ENCODE measurements at places on chromosomes 1 and 21.

- no peak for DNase-seq
Observed at GRCh38 chr1:215845234-215845891, 278.3 kb downstream of the KCTD3 start.

GRCh38 chr1:194495434-194495833, 1309.0 kb upstream of the B3GALT2 start:
- no peak for DNase-seq

DNA sequence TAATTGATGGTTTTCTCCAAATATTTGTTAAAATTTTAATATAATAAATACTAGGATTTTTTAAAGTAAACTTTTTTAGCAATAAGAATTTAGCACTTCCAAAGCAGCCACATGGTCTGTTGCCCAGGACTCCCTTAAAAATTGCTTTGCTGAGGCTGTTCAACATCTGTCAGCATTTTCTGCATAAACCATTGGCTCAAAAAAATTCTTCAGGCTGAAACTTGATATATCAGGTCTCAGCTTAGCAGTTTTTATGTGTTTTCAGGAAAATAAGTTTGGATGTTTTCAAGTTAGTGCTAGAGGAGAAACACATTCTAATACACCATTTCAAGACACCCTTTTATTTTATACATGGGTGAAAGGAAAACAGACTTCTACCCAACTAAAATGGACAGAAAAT, 69.1 kb upstream of the C1orf105 start:
- no peak for DNase-seq

- DNase-seq = no peak
Observed at GRCh38 chr1:176854121-176854520, 310.4 kb downstream of the ASTN1 start.

GRCh38 chr1:94039871-94040569, 80.9 kb downstream of the ABCA4 start:
- no peak for DNase-seq

GRCh38 chr1:63799820-63800219, 26.0 kb downstream of the ROR1 start:
- DNase-seq = no peak

GRCh38 chr1:233679591-233680373, 65.9 kb downstream of the KCNK1 start:
- no peak for DNase-seq

DNA sequence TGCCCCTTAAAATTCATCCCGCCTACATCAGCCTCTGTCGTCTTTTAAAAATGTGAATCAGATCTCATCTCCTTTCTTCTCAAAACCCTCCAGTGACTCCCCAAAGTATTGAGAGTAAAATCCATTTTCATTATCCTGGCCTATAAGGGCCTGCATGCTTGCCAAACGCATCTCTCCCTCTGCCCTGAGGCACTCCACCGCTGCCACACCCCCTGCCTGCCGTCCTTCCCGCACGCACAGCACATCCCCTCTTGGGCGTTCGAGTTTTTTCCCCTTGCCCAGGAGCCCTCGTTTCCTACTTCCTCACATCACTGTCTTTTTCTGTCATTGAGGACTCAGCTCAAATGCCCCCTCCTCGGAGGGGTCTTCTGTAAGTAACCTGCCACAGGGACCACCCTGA, 53.3 kb upstream of the MTR start:
- DNase-seq = no peak

GRCh38 chr1:97996880-97997279, 76.0 kb upstream of the DPYD start:
- DNase-seq = no peak

- DNase-seq = no peak
Observed at GRCh38 chr1:100530880-100531487, 7.0 kb upstream of the GPR88 start.

DNA sequence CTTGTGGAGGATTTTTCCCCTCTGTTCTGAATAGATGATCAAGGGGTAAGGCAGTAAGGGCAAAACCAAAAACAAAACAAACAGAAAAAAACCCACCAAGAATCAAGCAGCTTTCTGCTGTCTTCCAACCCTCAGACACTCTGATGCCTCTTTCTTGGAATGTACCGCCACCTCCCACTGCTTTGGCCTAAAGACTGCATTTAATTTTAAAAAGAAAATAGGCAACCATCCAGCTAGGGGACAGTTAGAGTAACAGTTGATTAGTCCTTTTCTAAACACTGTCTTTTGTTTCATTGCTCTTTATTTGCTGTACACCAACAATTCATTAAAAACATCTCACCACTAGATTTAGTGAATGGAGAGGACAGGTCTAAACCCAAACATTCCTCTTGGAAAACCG, 21.5 kb downstream of the WLS start:
- DNase-seq = no peak

DNA sequence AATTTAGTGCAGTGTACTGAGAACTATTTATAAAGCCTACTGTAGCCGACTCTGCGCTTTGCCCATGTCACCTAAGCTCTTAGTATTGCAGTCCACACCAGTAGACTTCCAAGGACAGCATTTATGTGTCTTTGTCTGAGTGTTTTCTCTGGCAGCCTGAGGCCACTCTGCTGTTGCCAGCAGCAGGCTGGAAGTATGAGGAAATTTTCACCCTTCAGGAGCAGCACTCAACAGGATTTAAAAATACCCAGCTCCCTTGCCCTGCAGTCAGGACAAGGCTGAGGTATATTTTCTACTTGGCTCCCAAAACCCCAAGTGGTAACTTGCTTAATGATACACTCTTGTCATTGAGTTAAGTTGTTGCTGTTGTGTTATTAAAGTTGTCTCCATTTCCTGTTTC, 230.1 kb downstream of the SRGAP2C start:
- DNase-seq = no peak

DNA sequence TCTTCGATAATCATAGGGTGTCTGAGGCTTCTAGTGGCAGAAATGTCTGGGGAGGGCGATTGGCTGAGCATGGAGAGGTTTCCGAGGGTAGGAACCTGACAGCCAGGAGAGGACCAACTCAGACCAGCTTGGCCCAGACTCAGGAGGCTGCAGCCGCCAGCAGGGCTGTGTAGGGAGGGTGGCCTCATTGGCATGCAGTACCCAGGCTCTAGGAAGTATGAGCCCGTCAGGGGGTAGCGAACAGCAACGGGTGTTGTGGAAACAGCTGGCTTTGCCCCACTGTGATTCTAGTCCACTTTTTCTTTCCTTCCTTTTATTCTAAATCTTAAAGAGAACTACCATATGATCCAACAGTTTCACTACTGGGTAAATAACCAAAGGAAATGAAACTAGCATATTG, 103.3 kb downstream of the DIRAS3 start:
- no peak for DNase-seq

DNA sequence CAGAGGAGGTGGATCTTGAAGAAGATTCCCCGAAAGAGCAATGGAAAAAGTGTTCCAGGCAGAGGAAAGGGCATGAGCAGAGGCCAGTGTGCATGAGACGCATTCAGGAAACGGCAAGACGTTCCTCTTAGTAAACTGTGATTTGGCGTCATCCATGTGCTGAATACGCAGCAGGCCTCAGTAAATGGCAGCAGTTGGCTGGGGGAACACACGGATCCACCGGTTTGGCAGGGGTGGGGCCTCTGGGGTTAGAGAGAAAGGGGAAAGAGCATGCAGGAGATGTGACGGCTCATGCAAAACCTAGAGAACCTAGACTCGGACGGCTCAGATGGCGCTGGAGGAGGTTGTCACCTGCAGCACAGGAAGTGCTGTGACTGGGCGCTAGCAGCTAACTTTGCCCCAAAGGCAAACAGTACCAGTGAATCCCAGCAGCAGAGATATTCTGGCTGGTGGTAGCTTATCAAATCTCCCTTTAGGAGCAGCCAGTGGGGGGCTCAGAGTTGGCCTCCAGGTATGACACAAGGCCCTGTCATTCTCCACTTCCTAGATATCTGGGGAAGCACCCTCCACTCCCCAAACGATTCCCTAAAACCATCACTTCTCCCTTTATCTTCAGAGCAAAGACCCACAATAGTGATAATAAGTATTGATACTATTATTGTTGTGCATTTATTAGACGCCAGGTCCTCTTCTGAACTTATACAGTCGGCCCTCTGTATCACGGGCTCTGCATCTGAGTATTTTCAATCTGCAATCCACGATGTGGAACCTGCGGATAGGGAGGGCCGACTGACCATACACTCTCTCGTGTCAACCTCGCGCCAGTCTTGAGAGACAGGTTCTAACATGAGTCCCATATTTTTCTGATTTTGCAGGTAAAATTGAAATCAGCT, 7.6 kb downstream of the LAPTM5 start:
- DNase-seq = no peak

DNA sequence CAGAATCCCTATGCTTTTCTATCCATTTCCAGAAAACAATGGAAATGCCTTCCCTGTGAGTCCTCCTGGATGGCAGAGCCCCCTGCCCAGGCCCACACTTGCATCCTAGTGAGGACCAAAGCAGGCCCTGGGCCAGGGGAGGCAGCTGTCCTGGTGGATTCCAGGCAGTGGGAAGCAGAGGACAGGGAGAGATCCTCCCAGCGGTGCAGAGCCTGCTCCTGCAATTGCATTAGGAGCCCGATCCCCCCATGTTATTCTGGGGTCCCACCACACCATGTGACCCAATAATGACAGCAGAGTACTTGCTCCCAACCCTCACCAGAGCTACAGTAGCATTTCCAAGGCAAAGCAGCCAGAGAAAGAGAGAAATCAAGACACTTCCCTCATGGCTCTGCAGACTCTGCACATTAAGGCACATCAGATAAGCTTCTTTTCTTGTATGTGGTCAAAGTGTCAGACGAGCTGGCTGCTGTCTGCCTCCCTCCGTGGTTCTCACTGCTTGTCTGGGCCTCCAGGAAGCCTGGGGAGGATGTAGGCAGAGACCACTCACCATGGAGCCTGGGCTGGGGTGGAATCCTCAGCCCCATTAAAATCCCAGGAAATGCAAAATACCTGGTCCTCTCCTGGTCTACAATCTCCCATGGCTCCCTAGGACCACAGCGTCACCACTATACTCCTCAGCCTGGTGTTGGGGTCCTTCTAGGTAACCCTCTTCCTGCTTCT, 54.9 kb upstream of the RUNX3 start:
- DNase-seq = no peak

DNA sequence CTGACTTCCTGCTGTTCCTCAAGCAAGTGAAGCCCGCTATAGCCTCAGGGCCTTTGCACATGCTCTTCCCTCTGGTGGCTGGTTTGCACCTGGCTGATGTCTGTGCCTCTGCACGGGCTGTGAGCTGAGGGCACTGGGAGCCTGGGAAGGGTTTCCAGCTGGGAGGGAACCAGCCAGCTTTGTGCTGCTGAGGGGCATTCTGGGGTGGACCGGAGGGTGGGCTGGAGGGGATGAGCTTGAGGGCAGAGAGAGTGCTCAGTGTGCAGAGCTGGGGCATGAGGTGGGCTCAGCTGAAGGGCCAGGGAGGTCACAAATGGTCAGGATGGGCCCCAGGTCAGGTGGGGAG, 305.7 kb downstream of the MATN1 start:
- no peak for DNase-seq

DNA sequence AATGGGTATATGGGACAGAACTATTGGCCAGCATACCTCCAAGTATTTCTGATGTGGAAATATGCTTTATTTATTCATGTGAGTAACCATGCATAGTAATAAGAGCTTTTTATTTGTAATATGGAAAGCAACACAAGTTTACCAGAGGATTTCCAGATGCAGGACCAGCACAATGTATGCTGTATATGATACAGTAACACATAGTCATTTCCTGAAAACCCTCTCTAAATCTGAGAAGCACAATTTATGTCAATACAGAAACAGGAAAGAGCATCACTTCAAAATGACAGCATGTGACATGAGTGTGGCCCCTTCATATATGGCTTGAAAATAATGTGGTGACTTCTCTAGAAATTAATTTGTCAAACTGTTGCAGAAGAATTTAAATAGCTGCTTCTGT, 1134.7 kb upstream of the ADGRL2 start:
- no peak for DNase-seq

DNA sequence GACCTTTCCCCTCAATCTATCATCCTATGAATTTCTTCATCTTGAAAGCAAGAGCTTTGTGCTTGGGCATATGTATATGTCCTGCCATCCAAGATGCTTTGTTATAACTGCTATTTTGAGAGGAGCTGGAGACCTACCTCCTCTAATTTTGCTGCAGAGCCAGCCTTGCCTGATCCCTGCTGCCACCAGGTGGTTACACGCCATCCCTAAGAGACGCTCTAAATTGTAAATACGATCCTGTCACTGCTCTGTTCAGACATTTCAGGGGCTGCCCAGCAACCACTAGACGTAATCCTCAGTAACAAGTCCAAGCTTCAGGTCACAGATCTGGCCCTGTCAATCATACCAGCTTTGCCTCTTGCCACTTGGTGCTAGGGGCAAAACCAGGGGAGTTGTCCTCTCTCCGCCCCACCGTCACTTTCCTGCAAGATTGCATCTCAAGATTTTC, 32.9 kb downstream of the GPA33 start:
- no peak for DNase-seq

GRCh38 chr1:54800899-54801759, at the start of gene TTC22:
TSS of gene TTC22 (minus strand) at chr1:54801323. CDS start at chr1:54801163, 160 bp downstream.
- peak; percentile 51 for DNase-seq

- DNase-seq = no peak
Observed at GRCh38 chr1:192545896-192546521, 29.6 kb upstream of the RGS1 start.

GRCh38 chr1:154256686-154257085, 15.7 kb upstream of the HAX1 start:
- no peak for DNase-seq

DNA sequence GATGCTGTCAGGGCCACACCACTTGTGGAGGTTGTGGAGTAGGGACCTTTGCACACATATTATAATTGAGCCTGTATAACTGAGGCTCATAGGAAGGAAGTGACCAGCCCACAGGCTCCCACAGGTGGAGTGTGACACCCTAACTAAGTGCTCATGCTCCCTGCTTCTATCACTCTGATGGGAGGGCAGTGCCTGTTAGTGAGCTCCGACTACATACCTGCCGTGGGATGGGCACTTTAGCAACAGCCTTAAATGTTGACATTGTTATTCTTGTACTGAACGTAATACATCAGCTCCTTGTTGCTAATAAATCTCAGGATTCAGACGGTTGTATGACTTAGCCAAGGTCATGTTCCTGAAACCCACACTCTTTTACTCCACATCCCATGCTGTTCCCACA, 58.0 kb downstream of the BEND5 start:
- DNase-seq = no peak

DNA sequence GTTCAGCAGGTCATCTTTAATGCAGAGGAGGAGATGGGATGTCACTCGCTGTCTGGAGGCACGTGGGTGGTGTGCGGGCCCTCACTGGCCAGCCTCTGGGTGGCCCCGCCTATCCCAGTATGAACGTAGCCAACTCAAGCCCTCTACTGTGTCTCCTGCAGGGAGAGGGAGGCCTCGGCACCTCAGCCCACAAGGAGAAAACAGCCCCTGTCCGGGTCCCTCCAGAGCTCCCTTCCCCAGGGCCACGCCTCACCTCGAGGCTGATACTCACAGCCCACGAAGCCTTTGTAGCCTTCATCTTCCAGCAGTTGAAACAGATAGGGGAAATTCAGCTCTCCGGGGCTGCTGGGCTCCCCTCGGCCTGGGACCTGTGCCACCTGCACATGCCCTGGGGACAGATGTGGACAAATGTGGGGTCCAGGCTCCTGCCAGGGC, 2.6 kb downstream of the HYI start:
- DNase-seq = no peak

DNA sequence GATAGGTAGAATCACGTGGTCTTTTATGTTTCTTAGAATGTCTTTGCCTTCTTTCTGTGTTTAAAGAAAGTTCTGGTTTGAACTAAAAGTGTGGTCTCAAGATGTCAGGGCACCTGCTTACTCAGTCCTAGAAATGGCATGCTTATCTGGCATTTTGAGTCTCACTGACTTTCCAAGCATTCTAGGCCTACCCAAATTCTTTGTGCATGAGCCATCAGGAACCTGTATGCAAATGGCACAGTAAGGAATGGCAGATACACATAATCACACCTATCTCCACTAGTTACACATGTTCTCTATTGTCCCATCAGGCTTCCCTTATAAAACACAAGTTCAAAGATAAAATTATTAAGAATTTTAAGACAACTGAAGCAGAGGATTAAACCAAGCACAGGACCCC, 29.5 kb upstream of the CLCA4 start:
- no peak for DNase-seq

Measured in activated CD4-positive, alpha-beta T cell treated with anti-CD3 and anti-CD28 coated beads for 24 hours (primary cell).